ENCODE measurements at places on chromosomes 3 and 15.

DNA sequence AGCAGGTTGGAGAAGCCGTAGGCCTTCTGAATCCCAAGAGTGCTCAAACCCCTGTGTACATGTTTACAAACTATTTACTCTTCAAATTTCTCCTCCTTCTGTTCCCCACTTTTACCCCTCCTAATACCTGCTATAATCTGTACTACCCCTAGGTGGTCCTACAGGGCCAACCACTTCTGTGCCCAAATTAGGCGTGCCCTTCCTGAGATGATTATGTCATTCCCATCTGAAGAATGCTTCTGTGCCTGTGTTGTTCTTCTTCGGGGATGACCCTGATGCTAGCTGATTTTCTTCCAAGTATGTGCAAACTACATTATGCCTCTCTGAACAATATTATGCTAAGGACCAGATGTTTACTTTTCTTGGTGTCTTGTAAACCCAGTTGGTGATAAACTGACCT is 20.5 kb downstream of the RBP2 start:
- no peak for DNase-seq

- DNase-seq, result no peak
These were observed 136.4 kb downstream of the MAGI1 start for GRCh38 chr3:65902304-65902793.

GRCh38 chr3:186640473-186640818 is 247 bp downstream of the FETUB start:
- DNase-seq, result no peak

- no peak for DNase-seq
These were observed 17.8 kb downstream of the CCDC54 start for GRCh38 chr3:107395066-107395465.

GRCh38 chr3:69684309-69684961 is 54.8 kb upstream of the MITF start:
- DNase-seq, result no peak
